ENCODE measurements at places on chromosomes 1 and 21. TPM values are rescaled to one million over a fixed set of nuclear protein-coding genes. Genes with fewer than 3 reads are reported as not detected.

The PLA2G5 gene
- 56.7 TPM for total RNA-seq

The MAST2 gene
- 97.0 TPM for total RNA-seq

The C1orf141 gene
- total RNA-seq: not detected

The MAB21L3 gene
- not detected for total RNA-seq

The OR2L8 gene
- total RNA-seq: not detected

The HSD3B2 gene
- total RNA-seq: not detected

The CASQ2 gene
- total RNA-seq: 804 TPM

The KIF26B gene
- 2.4 TPM for total RNA-seq

The RASSF5 gene
- 3.9 TPM for total RNA-seq

GRCh38 chr1:227869279-227869842, 53.9 kb downstream of the PRSS38 start:
- DNase-seq: no peak

DNA sequence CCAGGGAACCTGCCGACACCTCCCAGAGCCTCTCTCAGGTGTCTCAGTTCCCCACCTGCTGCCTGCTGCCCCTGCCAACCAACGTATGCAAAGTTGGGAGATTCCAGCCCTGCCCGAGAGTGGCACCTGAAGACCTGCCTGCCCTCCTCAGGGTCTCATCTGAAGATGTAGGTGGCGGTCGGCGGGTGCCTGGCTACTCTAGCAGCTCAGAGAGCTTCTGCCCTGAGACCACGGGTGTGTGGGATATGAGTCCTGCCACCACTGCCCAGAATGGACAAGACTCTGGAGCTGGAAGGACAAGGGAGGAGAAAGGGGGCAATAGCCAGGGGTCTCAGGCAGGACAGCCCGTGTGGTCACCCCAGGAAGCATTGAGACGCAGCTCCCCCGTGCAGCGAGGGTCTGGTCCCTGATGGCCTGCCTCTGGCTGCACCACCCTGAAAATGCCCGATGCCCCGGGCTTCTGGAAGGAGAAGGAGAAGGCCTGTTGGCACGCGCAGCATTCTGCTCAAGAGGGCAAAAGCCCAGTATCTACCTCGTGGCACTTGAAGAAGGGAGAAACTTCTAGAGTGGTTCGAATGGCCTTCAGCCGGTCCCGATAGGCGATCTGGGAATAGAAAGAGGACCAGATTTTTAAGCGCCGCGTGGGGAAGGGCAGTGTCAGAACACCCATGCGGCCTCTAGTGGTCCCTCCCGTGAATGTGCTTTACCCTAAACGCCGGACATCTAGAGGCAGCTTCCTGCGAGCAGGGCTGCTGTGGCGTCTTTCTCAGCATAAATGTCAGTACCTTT, 88.8 kb downstream of the STUM start:
- DNase-seq: peak; percentile 69

DNA sequence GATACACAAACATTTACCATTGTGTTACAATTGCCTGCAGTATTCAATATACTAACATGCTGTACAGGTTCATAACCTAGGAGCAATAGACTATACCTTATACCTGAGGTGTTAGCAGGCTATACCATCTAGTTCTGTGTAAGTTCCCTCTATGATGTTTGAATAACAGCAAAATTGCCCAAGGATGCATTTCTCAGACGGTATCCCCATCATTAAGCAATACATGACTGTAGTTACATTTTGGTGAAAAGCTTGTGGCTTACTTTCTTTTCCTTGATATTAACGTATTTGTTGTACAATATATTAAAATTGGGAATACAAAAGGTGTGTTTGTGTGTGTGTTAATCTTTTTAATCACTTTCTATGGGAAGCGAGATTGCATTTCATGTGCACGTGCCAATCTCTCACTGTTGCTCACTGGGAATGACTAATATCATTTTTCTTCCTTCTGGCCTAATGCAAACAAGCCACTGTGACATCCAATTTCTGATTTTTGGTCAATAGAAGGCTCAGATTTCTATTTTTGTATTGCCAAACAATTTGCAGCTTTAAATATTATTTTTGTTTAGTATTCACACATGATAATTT, 36.7 kb upstream of the WLS start:
- DNase-seq: no peak

DNA sequence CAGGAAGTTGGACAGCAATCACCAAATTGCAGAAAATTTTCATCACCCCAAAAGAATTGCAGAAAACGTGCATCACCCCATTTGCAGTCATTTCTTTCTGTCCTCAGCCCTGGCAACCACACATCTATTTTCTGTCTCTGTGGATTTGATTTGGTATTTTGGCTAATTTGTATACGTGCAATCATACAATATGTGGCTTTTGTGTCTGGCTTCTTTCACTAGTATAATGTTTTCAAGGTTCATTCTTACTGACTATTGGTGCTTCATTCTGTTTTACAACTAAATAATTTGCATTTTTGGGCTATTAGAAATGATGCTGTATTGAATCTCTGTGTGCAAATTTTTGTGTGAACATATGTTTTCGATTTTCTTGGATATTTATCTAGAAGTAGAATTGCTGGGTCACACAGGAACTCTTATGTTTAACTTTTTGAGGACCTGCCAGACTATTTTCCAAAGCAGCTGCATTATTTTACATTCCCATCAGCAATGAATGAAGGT, 24.8 kb upstream of the PRDM2 start:
- no peak for DNase-seq

DNA sequence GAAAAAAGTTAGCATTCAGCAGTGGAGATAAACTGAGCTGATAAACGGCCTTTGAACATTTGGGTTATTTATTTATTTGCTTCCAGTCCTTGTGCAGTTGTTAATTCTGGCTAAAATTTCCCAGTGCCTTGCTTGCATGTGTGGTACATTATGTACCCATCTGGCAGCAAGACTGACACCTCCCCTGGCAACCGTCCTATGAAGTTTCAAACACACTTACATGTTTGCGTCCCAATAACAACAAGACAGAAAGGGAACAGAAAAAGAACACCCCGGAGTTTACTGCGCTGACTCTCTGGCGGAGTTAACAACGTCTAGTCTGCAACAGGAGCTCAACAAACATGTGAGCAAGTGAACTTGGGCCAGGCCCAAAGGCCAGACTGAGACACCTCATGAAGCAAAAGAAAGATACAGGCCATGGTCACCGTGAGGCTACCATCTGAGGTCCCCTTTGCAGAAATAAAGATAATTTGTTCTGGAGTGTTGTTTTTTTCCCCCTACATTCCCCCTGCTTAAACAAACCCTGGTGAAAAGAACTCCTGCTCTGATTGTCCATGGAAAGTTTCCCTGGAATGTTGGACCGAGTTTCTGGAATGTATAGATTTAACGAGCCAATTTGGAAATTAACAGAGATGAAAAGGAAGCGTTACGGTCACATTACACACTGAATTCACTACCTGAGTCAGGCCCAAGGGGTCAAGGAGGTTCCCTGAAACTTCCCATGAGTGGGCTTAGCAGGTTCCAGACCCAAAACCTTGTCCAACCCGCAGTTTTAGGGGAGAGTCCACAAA, 33.4 kb downstream of the TRABD2B start:
- DNase-seq: no peak

- DNase-seq: no peak
These were observed 289.0 kb downstream of the RRAGC start for GRCh38 chr1:38570657-38570975.

DNA sequence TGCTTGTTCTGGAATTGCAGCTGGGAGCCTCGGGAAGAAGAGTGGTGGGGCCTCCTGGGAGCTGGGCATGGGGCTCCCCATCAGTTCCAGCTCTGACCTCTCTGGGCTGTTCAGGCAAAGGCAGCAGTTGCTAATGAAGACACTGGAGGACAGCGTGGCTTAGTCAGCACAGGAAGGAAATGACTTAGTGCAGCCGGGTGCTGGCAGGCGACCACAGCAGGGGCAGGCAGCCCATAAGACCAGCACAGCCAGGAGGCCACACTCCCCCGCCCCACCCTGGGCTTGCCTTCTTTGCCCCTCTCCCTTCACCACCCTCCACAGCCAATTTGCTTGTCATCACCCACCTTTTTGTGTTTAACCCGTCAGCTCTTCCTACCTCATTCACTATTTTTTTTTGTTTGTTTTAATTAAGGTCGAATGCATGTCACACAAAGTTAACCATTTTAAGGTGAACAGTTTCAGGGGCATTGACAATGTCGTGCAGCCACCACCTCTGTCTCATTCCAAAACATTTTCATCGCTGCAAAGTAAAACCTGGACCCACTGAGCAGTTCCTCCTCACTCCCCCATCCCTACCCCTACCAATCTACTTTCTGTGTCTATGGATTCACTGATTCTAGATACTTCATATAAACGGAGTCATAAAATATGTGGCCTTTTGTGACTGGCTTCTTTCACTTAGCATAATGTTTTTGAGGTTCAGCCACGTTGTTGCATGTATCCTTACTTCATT, 10.9 kb downstream of the OLIG2 start:
- DNase-seq: peak; percentile 65

- no peak for DNase-seq
These were observed 125.8 kb downstream of the TLR5 start for GRCh38 chr1:223017291-223017690.

- peak; percentile 80 for DNase-seq
These were observed 12.2 kb downstream of the CITED4 start for GRCh38 chr1:40849801-40850592.

GRCh38 chr21:39776589-39776988, 31.6 kb downstream of the IGSF5 start:
- no peak for DNase-seq

DNA sequence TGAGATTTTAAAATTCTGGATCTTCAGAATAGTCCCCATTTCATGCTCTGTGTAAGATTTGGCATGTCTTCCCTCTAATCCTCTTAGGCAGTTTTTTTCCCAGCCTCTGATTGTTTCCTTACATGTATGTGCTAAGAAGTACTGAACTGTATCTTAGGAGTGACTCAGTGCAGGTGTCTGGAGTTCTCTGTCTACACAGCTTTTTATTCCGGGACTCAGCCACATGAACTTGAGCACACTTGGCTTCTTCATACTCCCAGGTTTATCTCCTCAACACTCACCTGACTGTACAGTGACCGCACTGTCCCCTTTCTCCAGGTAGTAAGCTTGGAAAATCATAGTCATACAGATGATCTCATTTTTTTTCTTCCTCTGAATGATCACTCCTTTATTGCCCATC, 50.7 kb downstream of the SYT14 start:
- DNase-seq: no peak

DNA sequence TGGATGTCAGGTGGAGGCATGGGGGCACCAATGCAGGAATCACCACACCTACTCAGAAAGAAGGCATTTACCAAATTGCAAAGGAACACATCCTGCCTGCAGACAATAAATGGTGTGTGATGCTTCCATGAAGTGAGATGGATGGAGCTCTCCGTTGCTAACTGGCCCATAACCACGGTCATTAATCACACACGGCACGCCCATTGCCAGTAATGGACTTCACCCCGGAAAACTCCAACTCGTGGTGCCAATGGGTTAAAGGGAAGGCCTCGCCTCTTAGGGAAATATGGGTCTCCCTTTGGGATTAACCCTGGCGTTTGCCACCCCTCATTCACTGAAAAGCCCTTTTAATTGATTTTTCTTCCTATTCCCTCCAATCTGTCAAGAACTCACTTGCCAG, 443.1 kb upstream of the DAB1 start:
- no peak for DNase-seq

GRCh38 chr1:94864821-94865220, 44.7 kb downstream of the SLC44A3 start:
- no peak for DNase-seq

GRCh38 chr1:4214826-4215225, 314.8 kb upstream of the C1orf174 start:
- DNase-seq: no peak

DNA sequence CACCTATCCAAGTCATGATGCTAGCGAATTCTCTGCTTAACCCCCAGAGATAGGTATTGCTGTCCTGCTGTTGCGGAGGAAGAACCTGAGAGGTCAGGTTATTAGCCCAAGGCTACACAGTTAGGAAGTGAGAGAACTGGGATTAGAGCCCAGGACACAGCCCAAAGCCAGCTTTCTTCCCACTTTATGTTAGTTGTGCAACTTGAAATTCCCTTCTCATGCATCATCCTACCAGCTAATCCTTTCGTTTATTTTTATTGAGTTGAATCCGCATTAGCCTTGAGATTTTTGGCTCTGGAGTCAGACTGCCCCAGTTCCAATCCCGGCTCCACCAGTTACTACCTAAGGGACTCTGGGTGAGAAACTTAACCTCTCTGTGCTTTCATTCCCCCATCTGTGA, 65.4 kb downstream of the PLEKHA6 start:
- peak; percentile 69 for DNase-seq

DNA sequence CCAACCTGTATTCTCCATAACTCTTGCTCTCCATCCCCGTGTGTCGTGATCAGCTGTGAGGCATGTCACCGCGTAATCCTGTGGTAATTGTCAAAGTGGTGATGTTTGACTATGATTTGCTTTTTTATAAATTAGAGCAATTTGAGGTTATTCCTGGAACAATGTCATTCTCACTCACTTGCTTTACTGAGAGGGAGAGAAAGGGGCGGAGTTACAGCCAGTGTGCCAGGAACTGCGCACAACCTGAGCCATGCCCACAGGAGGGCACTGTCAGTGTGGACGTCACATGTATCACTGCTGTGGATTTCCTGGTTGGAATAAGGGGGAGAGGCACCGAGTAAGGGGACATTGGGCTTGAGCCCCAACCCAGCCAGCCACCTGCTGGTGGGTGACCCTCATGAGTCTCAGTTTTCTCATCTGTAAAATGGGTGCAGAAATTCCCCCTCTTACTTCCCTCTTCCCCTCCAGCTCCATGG, 6.9 kb downstream of the ADGRB2 start:
- DNase-seq: no peak

- DNase-seq: no peak
These were observed 130.4 kb upstream of the DNAH14 start for GRCh38 chr1:224799083-224799482.

DNA sequence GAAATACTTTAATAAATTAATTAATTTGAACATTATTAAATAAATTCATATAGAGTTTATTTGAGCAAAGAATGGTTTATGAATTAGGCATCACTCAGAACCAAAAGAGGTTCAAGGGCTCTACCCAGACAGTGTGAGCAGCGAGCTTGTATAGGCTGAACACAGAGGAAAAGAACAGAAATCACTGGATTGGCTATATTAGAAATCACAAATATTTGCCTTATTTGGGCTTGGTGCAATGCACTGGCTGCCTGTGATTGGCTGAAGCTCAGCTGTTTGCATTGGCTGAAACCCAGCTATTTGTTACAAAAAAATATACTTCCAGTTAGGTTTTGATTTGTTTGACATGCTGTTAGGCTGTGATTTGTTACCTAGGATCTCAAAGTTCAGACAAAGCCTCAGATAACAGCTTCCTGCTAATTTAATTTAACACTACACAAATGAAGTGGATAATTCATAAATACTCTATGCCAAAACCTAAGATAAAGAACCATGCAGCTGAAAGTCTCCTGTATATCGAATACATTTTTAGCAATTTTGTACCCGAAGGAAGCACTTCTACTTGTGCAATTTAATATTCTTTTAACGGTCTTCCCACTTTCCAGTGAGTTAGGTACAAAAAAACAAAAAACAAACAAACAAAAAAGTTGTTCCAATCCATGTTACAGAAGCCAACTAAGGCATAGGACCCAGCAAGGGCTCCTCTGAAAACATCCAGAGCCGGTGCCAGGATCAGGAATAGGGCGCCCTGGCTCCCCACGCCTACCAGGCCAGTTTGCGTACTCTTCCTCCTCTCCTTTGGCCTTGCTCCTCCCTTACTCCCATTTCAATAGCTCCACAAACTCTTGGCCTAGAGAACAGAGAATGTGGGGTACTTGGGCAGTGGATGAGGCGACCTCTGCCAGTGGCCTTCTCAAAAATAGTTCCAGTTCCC, 179.1 kb downstream of the DUSP10 start:
- DNase-seq: no peak

Data from Right ventricle myocardium superior (tissue), 1 donor.